ENCODE measurements at places on chromosomes 2 and 18.

- peak; percentile 35 for DNase-seq
Observed at GRCh38 chr18:43079422-43079821, 36.1 kb downstream of the RIT2 start.

DNA sequence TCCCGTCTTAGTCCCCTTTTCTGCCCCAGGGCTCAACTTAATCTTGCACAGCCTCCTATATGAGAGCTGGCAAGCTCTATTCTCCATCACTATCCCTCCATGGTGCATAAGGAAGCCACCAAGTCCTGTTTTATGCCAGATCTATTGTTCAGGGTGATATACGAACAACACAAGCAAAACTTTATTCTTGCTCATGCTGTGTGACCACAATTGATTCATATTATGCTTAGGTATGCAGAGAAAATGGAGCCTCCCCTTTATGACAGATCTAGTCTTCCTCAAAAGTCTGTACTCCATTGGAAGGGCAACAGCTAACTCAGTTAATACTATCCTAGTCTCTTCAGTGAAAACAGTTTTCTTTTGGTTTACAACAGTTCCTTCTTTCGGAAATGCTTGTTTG is 94.0 kb upstream of the STON1 start:
- no peak for DNase-seq

GRCh38 chr2:214607051-214607450 is 196.2 kb downstream of the VWC2L start:
- no peak for DNase-seq

GRCh38 chr2:187689372-187689771 is 135.1 kb upstream of the TFPI start:
- no peak for DNase-seq

DNA sequence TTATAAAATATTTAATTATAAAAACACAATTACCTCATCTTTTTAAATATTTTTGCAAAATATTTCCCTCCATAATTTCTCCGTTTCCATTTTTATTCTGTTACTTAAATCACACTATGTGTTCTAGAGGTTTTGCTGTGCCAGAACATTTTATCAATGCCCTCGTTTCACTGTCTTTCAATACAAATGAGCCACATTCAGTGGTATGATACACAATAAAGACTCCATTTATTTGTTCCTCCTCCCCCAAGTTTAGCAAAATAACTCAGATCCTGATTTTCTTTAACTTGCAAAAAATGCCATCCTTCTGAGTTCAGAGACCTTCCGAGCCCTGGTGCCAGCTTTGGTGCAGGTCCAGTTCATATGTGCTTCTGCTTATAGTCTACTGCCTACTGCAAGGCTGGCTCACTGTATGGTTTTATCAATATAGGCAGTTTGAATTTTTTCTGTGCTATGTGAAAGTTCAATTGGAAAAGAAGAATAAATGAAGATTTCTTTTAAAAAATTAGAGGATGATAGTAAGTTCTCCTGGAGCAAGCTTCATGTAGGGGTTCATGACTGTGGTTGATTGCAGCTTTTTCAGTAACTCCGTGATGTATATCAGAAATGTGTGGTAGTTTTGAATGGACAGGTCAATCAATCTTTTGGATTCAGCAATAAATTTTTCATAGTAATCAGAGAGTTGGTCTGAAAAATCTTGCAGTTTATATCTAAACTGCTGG is 42.5 kb downstream of the APOB start:
- DNase-seq = no peak

GRCh38 chr2:158664987-158665386 is 130.1 kb upstream of the DAPL1 start:
- no peak for DNase-seq

DNA sequence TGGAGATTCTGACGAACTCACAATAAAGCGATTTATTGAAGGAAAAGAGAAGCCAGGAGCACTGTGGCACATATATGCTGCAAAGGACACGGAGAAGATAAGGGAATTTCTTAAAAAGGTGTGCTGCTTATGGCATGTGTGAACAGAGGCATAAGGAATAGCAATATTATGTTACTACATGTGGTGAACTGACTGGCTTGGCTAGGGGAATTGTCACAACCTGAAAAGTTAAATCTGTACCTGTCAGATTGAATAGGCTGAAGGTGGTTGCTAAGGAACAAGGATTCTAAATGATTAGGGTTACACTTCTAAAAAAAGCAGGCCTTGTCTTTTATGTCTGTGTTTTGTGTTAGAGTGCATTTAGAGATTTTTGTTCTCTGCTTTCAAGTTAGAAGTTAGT is 48.4 kb downstream of the KDM3A start:
- DNase-seq = no peak

DNA sequence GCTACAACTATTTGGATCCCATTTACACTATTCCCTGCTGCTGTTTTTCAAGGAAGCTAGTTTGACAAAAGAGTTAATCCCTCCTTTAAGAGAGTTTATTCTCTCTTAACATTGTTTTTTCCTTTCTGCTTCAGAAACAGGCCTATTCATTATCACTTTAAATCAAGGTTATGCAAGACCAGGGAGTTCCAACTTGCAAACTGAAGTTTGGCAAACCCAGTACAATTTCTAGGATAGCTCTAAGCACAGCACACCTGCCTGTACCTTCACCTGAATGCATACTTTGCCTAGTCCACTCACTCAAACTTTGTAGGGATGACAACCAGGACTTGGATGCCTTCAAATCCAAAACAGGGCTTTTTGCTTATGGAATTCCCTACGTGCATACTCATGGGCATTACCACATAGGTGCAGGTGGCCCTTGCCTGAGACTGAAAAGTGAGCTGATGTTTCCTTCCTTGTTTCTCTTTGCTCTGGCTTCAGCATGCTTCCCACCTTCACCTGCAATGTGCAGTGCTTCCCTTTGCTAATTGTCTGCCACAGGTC is 193.8 kb upstream of the MMADHC start:
- no peak for DNase-seq

All from NCI-H146 (cell line).